Left ventricle myocardium superior (tissue), 1 donor: ENCODE measurements at places on chromosomes 12 and 14. TPM values are rescaled to one million over a fixed set of nuclear protein-coding genes. Genes with fewer than 3 reads are reported as not detected.

DNA sequence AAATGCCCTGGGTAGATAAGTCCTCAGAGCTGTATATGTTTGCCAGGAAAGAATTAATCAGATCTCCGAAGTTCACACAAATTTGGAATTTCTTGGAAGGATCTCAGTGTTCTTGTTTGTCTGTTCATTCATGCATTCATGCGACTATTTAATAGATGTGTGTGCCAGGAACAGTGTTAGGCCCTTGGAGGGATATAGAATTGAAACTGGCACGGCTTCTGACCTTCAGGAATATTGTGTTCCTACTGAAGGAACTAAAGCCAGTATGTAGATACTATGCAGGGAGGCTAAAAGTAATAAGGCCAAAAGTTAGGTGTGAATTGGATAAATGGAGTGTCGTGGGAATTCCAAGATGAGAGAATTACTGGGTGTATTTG is 166.0 kb upstream of the NOS1 start:
- no peak for DNase-seq

The KRT82 gene
- total RNA-seq = not detected

The OR11H7 gene
- total RNA-seq = not detected

GRCh38 chr14:53620317-53620716 is 336.3 kb downstream of the BMP4 start:
- no peak for DNase-seq

DNA sequence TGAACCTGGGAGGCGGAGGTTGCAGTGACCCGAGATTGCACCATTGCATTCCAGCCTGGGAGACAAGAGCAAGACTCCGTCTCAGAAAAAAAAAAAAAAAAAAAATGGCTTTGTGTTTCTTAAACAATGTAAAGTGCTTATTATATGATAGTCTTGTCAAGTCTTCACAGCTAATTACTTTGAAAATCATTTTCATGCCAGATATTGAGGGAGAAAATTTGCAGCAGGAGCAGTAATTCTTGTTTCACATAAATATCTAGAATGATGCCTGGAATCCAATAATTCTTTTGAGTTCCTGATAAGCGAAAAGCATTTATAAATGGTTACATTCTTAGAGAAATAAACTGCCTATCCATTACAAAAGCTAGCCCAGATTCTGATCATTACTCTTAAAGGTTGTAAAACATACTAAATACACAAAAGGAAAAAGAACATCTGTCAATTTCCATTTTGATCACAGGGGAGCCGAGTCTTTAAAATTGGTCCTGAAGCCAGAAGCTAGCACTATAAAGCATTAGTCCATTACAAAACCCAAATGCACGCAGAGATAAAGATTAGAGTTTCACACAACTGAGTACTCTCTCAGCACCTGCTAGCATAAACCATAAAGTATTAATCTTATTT is 50.3 kb downstream of the IFT81 start:
- no peak for DNase-seq

GRCh38 chr14:93318927-93319326 is 13.9 kb downstream of the BTBD7 start:
- no peak for DNase-seq

DNA sequence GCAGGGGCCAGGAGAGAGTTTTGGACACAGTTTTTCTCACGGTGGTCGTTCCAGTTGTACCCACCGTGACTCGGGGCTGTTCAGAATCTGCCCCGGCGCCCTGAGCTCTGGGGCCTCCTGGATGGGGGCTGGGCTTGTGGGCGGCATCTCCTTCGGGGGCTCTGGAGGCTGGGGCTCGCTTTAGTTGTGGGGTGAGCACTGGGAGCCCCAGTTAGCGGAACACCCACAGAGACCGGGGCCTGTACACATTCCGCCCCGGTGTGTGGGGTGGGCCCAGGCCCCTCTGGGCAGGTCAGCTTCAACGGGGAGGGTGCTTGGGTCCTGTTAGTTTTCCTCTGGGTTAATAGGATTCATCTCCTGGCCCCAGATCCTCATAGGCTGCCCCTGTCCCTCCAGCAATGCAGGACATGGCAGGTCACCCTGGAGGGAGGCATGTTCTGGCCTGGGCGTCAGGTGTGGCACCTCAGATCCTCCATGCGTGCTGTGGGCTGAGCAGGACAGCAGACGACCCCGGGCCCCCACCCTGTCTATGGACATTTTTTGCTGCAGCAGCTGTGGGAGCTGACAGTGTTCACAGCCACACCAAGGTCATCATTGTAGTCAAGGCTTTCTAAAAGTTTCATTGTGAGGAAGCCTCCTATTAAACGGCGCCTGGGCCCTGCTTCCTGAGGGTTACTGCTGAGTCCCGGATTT is 393.2 kb downstream of the TMEM121 start:
- peak; percentile 15 for DNase-seq

DNA sequence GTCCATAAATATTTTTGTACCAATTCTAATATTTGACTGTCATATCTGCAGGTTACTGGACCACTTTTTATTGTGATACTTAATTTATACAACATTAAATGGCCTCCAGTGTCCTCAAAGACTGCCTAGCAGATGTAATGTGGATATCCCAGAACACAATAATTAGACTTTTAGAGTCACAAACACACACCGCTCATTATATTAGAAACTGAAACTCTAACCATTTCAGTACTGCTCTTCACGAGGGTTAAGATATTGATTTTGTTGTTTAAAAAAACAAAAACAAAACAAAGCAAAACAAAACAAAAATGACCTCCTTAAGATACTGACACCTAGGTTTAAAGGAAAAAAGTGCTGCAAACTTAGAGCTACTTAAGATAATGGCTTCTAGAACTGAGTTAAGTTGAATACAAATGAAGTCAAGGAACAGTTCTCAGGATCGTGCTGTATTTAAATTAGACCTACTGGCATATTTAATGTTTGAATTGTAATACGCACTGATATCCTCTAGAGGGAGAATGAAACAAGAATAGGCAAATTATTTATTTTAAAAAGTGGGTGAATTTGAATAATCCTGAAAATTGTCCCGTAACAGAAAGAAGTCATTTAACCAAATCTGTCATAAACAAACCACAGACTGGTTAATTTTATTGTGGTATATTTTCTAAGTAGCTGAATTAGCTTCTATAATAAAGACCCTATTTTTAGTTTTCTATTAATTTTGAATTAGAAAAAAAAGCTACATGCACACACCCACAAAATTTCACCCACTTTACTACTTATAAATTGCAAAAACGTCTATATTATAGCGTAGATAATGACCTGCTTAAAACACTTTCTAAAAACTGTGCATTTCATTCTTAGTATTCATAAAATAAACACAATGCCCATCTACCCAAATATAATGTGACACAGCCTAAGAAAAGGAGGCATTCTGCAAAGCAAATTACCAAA is 395.2 kb upstream of the DCN start:
- no peak for DNase-seq

The KRT81 gene
- not detected for total RNA-seq

The OR4E2 gene
- total RNA-seq = not detected

The LRP1-AS gene
- not detected for total RNA-seq

DNA sequence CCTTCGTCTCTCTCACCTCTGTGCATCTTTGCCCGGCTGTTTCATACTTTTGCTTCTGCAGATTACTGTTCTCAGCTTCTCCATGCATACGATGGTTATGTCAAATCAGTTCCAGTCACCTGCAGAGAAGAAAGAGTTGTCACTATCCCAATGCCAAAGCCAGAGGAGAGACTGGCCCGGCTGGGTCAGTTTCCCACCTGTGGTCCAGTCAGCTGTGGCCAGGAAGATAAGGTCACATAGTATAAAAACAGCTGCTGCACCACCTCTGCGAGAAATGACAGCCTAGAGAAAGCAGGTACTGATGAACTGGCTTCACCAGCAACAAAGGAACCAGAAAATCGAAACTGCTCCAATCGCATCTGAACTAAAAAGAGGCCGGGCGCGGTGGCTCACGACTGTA is 6.4 kb upstream of the P2RX4 start:
- DNase-seq = no peak

DNA sequence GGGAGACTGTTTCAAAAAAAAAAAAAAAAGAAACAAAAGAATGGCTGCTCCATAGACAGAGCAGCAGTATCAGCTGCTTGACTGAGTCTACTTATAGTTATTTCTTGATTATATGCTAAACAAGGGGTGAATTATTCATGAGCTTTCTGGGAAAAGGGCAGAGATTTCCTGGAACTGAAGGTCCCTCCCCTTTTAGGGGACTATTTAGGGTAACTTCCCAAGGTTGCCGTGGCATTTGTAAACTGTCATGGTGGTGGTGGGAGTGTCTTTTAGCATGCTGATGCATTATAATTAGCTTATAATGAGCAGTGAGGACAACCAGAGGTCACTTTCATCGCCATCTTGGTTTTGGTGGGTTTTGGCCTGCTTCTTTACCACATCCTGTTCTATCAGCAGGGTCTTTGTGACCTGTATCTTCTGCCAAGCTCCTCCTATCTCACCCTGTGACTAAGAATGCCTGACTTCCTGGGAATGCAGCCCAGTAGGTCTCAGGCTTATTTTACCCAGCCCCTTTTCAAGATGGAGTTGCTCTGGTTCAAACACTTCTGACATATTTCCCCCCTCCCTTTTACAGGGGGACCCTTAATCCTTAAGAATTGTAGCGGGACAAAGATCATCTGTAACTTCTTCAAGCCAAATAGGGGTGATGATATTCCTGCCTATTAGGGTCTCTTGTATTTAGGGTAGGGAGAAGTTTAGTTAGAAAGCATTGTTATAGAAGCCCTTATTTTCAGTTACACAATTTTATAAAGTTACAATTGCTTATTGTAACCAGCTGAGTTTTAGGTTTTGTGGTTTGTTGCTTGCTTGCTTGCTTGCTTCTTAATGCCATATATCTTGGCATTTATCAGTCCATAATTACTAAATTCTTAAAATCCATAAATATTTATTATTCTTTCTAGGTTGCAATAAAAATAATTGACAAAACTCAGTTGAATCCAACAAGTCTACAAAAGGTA is 42.5 kb downstream of the MARK3 start:
- DNase-seq = no peak

DNA sequence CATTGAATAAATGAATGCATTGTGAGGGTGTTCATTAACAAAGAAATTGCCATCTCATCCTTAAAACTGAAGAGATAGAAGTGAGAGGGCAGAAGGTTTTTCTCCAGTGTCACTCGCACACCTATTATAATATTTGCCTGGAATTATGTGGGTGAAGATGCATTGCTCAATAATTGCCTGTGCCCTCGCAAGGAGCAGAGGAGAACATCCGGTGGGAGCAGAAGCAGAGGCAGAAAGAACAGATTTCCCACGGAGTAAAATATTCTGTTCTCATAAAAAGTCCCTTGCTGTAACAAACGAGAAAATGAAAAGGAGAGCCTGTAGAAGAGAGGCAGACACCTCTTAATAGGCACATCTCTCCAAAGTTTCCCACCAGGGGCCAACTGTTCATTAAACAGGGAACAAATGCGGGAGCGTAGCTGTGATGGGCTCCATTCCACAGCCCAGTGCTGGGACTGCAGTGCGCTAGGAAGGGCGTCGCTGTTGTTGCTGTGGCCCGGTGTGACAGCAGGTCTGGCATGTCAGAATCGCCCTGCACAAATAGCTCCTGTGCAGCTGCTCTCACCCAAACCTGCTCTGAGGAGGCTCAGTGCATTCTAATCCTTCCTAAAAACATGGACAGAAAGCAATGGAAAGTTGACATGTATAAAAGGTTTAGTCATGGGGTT is 359.8 kb downstream of the APAF1 start:
- no peak for DNase-seq

The HOXC11 gene
- not detected for total RNA-seq

The KRT78 gene
- total RNA-seq = not detected

DNA sequence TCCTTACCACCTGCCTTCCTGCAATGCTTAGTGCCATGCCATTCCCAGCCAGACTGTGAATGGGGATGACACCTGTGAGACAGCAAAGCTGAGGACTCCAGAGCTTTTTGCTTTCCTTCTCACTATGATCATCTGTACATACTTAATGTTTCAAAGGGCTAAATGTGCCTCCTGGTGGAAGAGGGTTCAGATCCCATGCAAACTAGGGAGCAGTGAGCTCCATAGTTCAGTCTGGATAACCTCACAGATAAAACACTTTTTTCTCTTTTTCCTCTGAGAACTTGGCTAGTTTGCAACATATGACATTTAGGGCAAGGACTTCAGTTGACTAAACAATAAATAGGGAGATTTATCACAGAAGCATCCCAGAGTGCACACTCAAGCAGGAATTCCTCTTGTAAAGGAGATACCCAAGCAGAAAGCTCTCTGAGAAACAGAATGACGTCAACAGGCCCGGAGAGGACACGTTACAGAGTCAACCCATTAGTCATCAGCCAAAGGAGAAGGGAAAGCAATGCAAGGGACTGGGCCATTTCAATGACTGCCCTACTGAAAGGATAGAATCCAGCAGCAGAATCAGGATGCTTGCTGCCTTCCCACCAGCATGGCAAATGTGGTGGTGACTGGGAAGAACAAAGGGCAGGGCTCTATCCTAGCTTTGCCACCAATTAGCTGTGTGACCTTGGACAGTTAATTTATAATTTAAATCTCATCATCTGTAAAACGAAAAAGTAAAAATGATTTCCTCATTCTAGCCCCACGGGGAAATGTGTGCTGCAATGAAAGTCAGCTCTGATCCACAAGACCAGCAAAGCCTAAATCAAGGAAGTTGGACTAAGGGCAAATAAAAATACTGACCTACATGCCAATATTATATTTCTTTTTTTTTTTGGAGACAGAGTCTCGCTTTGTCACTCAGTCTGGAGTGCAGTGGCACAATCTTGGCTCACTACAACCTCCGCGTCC is 80.8 kb upstream of the ACTN1 start:
- no peak for DNase-seq

DNA sequence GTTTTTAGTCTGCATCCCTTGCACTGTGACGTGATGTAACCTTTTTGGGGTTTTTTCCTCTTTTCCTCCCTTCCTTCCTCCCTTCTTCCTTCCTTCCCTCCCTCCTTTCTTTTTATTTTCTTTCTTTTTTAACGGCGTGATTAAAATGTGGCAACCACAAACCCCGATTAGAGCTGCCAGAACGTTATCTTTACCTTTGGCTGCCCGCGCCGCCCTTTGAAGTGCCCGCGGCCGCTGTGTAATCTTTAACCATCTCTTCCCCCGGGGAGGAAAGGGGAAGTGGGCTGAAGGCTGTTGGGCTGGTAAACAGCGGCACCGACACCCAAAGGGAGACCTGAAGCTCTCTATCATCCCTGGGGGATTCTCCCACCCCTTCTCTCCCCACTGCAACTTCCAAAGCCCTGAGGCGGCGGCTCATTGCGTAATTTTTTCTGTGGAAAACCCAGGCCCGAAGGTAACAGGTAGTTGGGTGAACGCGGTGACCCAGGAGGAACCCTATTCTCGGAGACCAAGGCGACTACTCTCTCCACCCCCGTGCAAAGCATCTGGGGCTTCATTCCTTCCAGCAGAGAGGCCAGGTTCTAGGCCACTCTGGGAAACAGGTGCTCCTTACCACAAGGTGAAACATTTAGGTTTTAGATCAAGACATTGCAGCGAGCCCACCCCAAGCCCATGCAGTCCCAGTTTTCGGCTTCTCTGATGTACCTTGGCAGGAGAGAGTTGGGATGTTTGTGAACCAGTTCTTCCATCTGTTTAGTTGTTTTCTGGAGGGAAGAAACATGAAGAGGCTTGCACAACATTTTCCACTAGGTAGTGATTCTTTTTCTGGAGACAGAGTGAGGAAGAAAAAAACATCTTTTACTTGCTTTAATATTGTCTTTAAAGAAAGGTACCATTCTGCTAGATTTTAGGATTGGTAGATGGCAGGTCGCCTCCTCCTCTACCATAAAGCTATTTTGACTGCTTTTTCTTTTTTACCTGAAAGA is 1.5 kb downstream of the LGR5 start:
- no peak for DNase-seq
